ENCODE measurements at places on chromosomes 1 and 21.
A peak's percentile ranks its signal among the peaks of the same experiment; 100 is the strongest.

- no peak for DNase-seq
These were observed 11.4 kb downstream of the VAV3 start for GRCh38 chr1:107953556-107953955.

DNA sequence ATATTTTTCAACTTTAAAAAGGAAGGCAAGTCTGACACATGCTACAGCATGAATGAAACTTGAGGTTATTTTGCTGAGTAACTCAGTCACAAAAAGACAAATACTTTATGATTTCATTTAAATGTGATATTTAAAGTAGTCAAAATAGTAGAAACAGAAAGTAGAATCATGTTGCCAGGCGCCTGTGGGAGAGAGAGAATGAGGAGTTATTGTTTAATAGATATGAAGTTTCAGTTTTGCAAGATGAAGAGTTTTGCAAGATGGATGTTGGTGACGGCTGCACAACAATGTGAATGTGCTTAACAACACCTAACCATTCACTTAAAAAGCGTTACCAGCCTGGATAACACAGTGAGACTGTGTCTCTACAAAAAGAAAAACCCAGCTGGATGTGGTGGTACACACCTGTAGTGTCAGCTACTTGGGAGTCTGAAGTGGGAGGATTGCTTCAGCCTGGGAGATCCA is 20.7 kb upstream of the ATP1A1 start:
- DNase-seq: no peak

GRCh38 chr1:73517603-73518191 is 680.3 kb downstream of the LRRIQ3 start:
- no peak for DNase-seq

DNA sequence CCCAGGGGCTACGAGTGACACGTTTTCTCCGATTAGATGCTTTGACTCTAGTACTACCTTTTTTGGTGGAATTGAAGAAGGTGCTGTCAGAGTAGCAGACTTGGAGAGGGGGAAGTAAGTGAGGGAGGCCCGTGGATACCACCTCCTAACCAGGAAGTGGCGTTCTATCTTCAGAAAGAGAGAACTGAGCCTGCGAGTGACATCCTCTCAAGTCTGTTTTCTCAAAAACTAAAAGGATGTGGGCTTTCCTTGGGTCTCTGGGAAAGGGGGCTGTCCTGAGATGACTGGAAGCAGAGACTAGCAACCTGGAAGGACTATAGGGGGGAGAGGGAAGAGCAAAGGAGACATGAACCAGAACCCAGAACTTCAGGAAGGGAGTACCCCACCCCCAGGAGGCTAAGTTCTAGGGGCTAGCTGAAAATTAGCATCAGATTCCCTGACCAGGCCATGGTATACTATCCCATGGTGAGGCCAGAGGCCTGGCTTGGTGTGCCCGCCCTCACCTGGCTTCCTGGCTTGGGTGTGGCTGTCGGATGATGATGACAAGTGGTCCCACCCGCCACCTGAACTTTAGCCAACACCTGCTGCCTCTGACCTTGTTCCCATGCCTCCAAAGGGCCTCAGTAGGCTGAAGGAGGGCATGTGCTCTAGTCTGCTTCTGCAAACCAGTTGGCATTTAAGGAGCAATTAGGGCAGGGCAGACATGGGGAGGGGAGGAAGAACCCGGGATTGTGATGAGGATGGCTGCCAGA is 49.1 kb downstream of the ATP2B4 start:
- DNase-seq: no peak

DNA sequence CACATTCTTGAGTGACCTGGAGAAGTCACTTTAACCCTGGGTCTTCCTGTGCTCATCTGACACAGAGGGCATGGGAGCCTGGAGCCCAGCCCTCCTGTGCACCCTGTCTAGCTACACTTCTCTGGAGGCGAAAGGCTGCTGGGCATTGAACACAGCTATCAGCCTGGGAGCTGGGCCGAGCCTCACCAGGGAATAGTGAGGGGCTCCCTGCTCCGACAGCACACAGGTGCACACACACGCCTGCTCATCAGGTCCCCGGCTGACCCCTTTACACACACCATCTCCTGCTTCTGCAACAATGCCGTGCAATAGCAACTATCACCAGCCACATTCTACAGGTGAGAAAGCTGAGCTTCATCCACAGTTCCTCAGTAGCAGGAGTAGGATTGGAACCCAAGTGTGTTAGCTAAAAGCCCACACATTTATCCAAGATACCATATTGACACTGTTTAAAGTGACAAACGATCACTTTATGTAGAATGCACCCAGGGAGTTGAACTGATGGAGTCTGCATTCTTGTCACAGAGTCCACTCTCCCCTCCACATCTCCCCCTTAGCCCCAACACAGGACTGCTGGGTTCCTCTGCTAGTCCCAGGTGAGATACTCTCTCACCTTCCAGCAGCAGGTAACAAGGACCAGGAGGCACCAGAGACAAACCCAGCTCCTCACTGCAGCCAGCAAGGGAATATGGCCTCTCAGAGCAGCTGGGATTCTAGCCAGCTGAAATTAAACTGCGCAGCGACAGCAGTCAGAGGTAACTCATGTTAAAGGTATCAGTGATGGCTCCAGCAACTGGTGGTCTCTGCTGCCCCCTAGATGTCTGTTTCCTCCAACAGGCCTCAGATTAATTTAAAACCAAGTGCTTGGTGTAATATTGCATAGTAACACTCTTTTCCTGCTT is 18.3 kb upstream of the CAPN8 start:
- peak; percentile 39 for DNase-seq

DNA sequence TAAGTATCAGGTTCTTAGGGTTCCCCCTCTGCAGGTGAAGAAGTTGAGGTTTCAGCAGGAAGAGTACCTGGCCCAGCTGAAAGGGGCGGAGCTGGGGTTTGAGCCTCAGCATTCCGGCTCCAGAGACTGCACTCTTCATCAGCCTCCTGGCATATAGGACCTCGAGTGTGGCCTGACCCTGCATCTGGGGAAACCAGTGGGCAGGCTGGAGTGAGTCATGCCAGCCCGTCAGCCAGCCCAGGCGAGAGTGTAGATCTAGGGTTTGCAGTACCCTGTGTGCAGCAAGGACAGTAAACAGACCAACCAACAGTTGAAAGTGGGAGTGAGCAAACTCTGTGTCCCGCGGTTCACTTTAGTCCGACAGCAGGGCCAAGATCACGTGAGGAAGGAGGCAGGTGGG is 14.1 kb downstream of the MFSD2A start:
- DNase-seq: no peak
